ENCODE measurements at places on chromosomes 7 and 10. TPM values are rescaled to one million over a fixed set of nuclear protein-coding genes. Genes with fewer than 3 reads are reported as not detected.

DNA sequence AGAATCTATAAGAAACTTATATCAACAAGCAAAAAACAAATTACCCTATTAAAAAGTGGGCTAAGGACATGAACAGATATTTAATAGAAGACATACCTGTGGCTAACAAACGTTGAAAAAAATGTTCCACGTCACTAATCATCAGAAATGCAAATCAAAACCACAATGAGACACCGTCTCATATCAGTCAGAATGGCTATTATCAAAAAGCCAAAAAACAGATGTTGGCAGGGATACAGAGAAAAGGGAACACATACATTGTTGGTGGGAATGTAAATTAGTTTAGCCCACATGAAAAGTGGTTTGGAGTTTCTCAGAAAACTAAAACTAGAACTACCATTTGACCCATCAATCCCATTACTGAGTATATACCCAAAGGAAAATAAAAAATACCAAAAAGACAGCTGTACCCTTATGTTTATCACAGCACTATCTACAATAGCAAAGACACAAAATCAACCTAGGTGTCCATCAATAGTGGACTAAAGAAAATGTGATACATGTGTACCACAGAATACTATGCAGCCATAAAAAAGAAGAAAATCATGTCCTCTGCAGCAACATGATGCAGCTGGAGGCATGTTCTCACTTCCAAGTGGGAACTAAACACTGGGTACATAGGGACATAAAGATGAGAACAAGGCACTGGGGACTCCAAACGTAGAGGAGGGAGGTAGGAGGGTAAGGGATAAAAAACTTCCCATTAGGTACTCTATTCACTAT is 83.8 kb upstream of the TMEM168 start:
- no peaks in the 10 kb centered on the region for H3K27me3 ChIP-seq
- no peak overlapping the region for H3K4me3 ChIP-seq
- DNase-seq, result no peak
- peaks cover 2% of the 10 kb centered on the region for H3K4me1 ChIP-seq

DNA sequence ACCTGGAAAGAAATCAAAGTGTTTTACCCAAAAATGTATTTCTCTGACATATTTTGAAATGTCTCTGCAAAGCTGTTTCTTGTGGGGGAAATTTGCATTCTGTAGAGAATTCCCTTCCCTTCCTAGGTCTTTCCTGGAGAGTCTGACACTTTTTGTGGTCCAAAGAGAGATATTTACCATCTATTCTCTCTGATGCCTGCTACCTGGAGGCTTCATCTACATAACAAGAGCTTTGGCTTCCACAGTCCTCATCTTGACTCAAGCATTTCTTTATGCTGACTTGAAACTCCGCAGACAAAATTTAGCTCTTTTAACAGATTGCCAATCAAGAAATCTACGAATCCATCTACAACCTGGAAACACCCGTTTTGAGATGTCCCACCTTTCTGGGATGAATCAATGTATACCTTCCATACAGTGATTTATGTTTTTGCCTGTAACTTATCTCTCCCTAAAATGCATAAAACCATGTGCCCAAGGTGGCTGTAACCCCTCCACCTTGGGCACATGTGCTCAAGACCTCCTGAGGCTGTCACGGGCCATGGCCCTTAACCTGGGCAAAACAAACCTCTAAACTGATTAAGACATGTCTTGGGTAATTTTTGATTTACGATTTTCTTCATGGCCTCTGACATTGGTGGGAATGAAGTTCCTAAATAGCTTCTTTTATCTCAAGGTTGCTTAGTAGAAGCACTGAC is 334.7 kb downstream of the GALNT17 start:
- no peaks in the 10 kb centered on the region for H3K27me3 ChIP-seq
- no peak overlapping the region for H3K4me3 ChIP-seq
- H3K27ac ChIP-seq, result no peak overlapping the region
- no peak for DNase-seq
- no peaks in the 10 kb centered on the region for H3K4me1 ChIP-seq

GRCh38 chr10:23432639-23433038 is 6.2 kb upstream of the OTUD1 start:
- H3K4me1 ChIP-seq, result peaks cover 10% of the 10 kb centered on the region
- H3K36me3 ChIP-seq, result no peaks in the 10 kb centered on the region
- DNase-seq, result no peak
- no peak overlapping the region for H3K4me3 ChIP-seq

DNA sequence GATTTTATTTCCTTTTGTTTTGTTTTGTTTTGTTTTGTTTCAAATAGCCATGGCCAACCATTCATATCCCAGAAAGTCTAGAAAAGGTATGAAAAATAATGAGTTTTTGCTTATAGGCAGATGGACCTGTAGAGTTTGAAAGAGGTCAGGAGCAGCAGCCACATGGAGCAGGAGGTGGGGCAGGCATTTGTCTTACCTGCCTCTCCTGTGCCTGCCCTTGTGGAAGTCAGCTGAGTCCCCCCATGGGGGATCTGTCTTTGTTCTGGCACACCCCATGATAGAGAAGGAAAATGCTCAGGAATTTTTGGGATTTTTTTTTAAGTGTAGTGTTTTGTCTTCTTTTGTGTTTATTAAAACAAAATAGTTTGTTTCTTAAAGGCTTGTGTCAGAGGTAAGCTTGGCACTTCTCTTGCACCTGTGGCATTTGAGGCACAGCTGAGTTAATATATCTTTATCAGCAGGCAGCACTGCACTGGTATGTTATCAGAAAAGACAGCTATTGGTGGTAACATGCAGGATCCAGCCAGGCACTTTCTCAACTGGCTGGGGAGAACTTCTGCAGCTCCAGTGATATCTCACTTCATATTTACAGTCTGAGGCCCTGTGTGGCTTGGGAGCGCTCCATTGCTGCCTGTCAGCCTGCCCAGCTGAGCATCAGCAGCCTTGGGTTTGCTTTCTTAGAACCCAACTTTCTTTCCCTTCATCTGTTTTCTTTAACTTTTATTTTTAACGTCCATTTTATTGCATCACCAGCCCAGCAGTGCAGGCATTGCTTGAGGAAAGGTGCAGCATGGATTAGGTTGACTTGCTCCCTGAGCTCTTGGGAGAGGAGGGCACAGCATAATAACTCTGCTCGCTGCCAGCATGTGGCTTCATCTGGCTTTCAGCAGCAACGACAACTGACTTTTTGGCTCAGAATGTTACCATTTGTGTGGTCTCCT is 44.4 kb downstream of the LRRC4 start:
- no peak for DNase-seq
- no peaks in the 10 kb centered on the region for H3K27me3 ChIP-seq
- peaks cover 14% of the 10 kb centered on the region for H3K4me1 ChIP-seq
- H3K36me3 ChIP-seq, result peaks cover 2% of the 10 kb centered on the region

DNA sequence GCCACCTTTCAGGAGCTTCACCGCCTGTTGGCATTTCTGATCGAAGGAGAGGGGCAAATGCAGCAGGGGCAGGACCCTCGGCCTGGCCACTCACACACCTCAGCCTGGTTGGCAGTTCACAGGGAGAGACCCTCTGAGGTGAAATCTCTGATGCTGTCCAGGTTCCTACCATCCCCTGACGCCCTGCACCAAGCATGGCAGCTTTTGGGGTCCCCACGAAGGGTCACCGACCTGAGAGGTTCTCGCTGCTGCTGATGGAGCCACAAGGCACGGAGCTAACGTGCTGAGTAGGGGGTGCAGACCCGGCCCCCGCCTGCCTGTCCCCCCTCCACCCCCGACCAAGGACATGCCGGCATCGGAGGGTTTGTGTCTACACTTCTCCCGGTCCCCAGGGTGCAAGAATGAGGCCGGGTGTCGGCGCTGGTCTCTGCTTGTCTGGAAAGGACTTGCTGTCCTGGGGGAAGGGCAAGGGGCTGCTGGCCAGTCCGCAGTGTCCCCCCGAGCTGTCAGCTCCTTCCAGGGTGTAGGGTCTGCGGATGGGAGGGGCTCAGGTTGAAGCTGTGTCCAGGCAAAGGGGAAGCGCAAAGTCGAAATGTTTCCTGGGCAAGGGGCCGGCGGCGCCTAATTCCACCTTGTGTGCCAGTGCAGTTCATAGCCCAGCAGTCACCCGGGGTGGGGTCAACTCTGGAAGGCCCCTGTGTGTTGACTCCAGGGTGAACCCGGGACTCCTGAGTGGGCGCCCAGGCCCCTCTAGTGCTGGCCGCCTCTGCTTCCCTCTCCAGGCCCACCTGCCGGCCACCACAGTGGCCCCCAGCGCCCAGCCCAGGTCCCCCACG is 132.6 kb downstream of the DNAJB6 start:
- peak overlapping the region; percentile 49 for H3K27ac ChIP-seq
- H3K4me3 ChIP-seq, result no peak overlapping the region
- H3K27me3 ChIP-seq, result peaks cover 14% of the 10 kb centered on the region
- peaks cover 35% of the 10 kb centered on the region for H3K4me1 ChIP-seq
- DNase-seq, result peak; percentile 15
- peaks cover 29% of the 10 kb centered on the region for H3K36me3 ChIP-seq

DNA sequence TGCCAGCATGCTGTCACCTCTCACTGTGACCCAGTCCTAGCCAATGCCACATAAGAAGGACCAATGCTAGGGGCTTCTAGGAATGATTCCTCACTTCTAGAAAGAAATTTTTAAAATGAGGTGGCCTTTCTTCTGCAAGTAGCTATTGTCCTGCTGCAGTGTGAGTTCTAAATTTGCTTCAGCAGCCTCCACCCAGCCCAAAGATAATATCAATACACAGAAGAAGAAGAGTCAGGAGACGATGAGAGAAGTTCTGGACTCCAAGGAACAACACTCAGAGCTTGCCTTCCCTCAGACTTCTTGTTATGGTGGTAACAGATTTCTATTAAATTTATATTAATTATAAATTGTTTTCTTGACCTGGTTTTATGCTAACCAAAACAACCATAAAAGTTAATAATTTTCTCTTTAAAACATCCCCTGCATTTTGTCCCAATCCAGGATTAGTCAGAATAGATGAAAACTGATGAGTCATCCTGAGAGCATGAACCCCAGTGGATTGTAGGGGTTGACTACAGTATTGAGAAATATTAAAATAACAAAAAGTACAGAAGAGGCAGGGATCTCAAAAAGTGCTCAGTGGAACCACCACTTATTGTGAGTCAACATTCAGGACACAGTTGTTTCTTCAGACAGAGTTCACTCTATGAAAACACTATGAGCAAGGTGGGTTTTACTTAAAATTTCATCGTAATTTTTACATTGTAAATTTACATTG is 29.6 kb upstream of the AKR1C2 start:
- no peaks in the 10 kb centered on the region for H3K4me1 ChIP-seq
- peaks cover 8% of the 10 kb centered on the region for H3K27me3 ChIP-seq
- no peak overlapping the region for H3K4me3 ChIP-seq

GRCh38 chr10:5862360-5862961 is 27.2 kb downstream of the ANKRD16 start:
- no peaks in the 10 kb centered on the region for H3K27me3 ChIP-seq
- peaks cover 2% of the 10 kb centered on the region for H3K4me1 ChIP-seq
- H3K36me3 ChIP-seq, result no peaks in the 10 kb centered on the region
- no peak overlapping the region for H3K27ac ChIP-seq
- DNase-seq, result no peak

DNA sequence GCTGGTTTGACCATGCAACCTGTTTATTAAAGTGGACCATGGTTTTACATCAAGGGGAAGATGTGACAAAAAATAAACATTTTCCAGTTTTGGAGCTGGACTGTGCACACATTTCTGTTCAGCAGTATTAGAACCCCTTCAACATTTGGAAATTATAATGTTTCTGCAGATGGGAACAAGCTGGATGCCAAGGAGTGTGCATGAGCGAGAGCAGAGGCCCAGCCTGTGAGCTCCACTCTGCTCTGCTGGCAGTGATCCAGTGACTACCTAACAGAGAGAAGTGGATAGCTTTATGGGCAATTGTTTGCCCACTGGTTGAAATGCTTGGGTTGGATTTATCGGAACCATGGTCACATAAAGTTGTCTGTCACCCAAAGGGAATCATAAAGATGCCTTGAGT is 456.7 kb downstream of the NRG3 start:
- no peak for DNase-seq
- H3K4me1 ChIP-seq, result no peaks in the 10 kb centered on the region
- no peaks in the 10 kb centered on the region for H3K27me3 ChIP-seq

DNA sequence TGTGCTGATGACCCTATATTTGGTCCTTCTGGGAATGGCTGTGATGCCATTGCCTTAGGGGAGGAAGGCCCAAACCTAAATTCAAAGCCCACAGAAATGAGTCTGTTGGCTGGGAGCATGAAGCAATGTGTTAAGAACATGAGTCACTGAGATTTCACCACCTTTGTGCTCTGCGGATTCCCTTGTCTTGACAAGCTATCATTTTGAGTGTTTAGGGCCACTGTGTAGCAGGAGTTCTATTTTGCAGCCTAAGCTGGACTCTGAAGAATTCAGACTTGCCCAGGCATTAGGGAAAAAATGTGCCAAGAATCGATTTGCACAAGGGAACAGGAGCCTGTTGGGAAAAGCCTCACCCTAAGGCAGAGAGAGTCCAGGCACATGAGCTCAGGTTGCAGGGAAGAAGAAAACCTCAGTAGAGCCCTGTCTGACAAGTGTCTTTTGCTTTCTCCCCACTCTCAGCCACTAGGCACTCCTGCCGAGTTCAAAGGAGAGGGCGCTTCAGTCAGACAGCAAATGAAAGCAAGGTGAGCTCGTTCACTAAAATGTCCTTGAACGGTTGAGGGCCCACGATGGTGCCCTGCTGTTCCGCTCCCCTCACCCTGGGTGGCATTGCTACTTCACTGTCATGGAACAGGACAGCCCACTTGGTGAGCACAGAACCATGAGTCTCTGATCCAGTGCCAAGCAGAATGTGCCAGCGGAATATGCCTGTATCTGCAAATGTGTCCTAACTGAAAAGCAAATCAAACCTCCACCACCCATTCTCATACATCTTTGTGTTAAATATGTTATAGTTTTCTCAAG is 93.6 kb downstream of the PRLHR start:
- no peak overlapping the region for H3K4me3 ChIP-seq
- no peak overlapping the region for H3K27ac ChIP-seq
- peaks cover 16% of the 10 kb centered on the region for H3K27me3 ChIP-seq
- peaks cover 3% of the 10 kb centered on the region for H3K4me1 ChIP-seq
- no peak for DNase-seq

DNA sequence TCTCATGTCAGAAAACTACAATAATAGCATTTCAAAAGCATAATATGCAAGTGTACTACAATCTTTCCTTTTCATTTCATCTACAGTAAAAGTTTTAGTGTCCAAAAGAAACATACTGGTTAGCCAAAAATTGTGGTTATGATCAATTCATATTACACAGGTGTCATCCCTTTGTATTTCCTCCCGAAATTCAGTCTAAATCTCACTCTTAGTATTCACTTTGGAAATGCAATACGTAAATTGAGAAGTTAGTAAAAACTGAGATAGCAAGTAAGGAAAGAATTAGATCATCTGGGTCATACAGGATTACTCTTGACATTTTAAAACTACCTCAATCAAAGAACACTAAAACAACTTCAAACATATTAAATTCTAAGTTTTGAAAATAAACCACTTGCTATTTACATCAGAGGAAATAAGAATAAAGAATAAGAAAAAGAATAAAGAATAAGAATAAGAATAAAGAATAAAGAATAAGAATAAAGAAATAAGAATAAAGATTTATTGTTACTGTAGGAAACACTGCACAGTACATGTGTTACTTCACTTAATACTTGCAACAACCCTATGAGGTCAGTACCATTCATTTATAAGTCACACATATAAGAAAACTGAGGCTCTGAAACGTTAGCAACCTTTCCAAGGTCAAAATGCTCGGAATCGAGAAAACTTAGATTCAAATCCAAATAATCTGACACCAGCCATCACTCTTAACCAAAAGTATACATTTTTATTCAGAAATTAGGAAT is 10.5 kb downstream of the SNX13 start:
- H3K4me3 ChIP-seq, result no peak overlapping the region
- H3K27ac ChIP-seq, result no peak overlapping the region
- peaks cover 20% of the 10 kb centered on the region for H3K4me1 ChIP-seq
- DNase-seq, result no peak
- no peaks in the 10 kb centered on the region for H3K27me3 ChIP-seq

The PALD1 gene
- total RNA-seq, result 0.15 TPM

The GARIN1A gene
- total RNA-seq, result 0.35 TPM

The CCDC146 gene
- total RNA-seq, result 5.3 TPM

The PAX4 gene
- total RNA-seq, result not detected

The HACD1 gene
- total RNA-seq, result 3.7 TPM

The HOXA4 gene
- 0.15 TPM for total RNA-seq

The PHTF2 gene
- 71.7 TPM for total RNA-seq

Data from activated CD4-positive, alpha-beta memory T cell treated with anti-CD3 and anti-CD28 coated beads, Interleukin-2, amount 10 ng/mL, durations not matched to agents 7 days and 5 days (primary cell).